Glutamatergic neuron (in vitro differentiated cells): ENCODE measurements at places on chromosomes 12 and 14.

- no peak for DNase-seq
These were observed 52.3 kb upstream of the EGLN3 start for GRCh38 chr14:34003082-34003668.

GRCh38 chr14:99187858-99188257, 84.1 kb downstream of the BCL11B start:
- no peak for DNase-seq

DNA sequence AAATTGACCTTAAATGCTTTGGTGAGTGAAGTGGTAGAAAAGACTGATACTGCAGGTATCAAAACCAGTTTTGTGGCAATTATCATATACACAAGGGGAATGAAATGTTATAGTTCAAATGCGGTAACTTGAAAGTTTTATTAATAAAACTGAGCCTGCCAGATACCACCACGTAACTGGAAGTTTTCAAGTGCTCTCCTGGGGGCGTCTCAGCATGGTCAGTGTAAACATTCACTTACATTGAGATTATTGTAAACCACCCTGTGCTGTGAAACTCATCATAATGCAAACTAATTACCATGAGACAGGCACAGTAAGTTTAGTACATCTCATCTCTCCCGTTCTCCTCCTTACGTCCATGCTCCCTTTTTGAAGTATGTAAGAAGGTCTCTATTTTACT, 280.7 kb upstream of the FAR2 start:
- DNase-seq: no peak

GRCh38 chr14:96554315-96554910, 52.2 kb downstream of the PAPOLA start:
- no peak for DNase-seq

DNA sequence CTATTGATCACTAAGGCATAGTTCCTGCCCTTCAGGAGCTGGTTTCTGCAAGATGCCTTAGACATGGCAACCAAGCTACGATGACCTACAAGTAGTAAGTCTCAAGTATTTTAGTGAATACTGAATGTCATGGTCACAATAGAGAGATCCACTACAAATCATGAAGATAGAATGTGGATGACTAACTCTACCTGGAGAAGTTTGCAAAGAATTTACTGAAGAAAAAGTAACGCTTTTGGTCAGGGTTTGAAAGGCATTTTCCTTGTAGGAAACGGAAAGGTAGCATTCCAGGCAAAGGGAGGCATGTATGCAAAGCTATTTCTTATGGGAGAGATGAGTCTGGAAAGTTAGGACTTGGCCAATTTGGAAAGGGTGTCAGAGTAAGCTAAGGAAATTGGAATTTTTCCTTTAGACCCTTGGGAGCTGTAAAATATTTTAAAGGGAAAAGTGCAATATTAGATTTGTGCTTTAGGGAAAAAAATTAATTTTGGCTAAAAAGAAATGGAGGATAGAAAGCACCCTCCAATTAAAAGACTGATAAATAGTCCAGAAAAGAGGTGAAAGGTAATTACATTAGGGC, 377.5 kb downstream of the EGLN3 start:
- DNase-seq: no peak

GRCh38 chr14:74085828-74086227, 1.1 kb downstream of the LIN52 start:
- no peak for DNase-seq

DNA sequence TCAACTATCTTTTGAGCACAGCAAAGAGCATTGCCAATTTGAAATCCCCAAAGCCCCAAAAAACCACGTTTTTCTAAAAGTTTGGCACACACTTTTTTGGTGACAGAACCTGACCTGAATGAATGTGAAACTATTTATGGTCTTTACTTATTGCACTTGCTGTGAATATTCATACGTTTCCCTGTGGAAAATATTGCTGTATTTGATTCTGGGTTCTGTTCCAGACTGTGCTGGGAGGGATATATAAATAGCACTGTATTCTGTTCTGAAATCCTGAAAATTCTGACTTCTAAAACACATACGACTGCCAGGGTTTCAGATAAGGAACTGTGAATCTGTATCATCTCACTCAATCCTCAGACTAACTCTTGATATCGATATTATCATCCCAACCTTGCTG, 35.1 kb downstream of the NR1H4 start:
- DNase-seq: no peak

GRCh38 chr12:57934819-57935218, 6.5 kb upstream of the ATP23 start:
- no peak for DNase-seq

DNA sequence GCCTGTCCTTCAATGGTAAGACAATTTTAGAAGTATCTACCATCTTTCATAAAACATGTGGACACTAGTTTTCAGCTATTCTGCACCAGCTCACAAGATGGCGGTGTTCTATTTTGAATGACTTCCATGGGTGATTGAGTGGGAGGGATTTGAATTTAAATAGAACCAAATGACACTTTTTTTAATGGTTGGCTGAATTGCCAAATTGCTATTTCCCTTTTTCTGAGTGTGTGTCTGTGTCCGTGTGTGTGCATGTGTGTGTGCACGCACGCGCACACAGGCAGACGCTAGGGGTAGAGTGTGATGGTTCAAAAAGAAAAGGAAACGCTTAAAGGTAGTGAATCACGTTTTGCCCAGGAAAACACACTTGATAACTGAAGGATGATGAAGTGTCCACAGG, 362.6 kb downstream of the DAD1 start:
- DNase-seq: no peak

DNA sequence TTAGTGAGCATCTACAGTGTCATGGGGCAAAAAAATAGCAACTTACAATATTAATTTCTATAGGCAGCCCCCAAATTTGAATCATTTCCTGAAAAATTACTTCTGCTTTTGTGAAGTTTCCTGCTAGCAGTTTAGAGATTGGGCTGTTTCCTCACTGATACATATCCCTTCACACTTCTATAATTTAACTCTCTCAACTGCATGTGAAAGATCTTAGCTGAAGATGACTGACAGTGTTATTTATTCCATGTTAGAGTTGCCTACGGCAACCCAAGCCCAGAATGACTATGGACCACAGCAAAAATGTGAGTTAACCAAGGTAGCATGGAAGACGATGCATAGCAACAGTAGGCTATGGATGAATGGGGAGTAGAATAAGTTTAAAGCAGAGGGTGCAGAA, at the start of gene KLRG1:
TSS of gene KLRG1 (plus strand) at position 134 of the 400 bp plus-strand sequence. CDS start at position 224, 90 bp downstream.
- no peak for DNase-seq

DNA sequence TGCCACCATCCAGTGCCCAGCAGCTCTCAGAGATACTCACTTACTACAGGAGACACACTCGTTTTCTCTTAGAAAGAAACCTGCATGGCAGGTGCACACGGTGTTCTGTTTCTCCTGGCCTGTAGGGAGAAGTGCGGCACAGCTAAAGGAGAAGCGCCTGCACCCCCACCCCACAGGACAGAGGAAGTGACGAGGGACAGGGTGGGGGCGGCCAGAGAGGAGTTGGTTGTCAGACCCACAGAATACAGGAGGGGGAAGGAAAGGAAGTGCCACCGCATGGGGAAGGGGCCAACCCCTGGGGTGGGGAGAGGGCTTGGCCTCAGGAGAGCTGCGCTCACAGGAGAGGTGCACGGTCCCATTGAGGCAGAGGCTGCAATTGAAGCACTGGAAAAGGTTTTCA, 8.8 kb downstream of the TNFRSF1A start:
- DNase-seq: no peak

- no peak for DNase-seq
These were observed 476.5 kb downstream of the FOXG1 start for GRCh38 chr14:29242755-29243754.

DNA sequence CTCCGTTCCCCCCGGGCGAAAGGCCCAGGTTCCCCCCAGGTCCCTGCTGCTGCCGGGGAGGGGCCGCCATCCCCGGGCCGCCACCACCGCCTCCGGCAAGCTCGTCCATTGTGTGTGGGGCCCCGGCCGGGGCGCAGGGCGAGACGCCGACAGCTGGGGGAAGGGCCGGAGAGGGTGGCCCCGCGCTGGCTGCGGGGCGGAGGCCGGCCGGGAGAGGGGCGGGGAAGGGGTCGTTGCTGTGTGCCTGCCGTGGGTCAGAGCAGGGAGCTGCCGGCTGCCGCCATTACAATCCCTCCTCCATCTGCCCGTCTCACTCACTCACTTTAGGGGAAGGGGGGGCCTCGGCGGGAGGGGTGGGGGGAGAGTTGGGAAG, at the start of gene STRN3:
TSS of gene STRN3 (minus strand) at position 303 of the 373 bp plus-strand sequence. CDS start at position 109, 194 bp downstream.
- no peak for DNase-seq

DNA sequence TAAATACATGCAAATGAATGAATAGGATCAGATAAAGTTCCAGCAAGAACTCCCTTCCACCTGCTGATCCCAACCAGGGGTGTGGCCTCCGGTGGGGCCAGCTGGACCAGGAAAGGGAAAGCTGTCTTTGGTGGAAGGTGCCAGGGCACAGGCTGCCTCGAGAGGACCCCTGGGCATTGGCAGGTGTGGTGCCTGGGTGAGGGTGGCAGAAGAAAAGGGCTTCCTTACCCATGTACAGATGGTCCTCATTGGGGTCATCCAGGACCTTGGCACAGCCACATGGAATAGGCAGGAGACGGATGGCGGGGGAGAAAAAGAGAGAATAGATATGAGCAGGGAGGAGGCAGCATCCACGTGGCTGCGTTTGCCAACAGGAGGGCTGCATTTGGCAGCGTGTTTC, 36.4 kb downstream of the CAMKK2 start:
- DNase-seq: no peak

GRCh38 chr14:103762541-103762940, 46.9 kb downstream of the ZFYVE21 start:
- DNase-seq: no peak
